ENCODE measurements at places on chromosomes 1 and 21.

GRCh38 chr1:231761747-231762541, 135.4 kb downstream of the DISC1 start:
- DNase-seq, result no peak

DNA sequence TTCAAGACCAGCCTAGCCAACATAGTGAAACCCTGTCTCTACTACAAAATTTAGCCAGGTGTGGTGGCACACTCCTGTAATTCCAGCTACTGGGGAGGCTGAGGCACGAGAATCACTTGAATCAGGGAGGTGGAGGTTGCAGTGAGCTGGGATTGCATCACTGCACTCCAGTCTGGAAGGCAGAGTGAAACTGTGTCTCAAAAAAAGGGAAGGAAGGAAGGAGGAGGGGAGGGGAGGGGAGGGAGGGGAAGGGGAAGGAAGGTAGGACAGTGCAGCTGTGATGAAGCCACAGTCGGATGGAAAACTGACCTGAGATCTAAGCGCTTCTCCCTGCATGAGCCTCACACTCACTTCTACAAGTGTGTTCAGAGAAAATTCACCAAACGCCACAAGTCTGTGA, 22.0 kb upstream of the FHAD1 start:
- no peak for DNase-seq

- DNase-seq, result no peak
These were observed 23.8 kb downstream of the MARK1 start for GRCh38 chr1:220551718-220552117.

DNA sequence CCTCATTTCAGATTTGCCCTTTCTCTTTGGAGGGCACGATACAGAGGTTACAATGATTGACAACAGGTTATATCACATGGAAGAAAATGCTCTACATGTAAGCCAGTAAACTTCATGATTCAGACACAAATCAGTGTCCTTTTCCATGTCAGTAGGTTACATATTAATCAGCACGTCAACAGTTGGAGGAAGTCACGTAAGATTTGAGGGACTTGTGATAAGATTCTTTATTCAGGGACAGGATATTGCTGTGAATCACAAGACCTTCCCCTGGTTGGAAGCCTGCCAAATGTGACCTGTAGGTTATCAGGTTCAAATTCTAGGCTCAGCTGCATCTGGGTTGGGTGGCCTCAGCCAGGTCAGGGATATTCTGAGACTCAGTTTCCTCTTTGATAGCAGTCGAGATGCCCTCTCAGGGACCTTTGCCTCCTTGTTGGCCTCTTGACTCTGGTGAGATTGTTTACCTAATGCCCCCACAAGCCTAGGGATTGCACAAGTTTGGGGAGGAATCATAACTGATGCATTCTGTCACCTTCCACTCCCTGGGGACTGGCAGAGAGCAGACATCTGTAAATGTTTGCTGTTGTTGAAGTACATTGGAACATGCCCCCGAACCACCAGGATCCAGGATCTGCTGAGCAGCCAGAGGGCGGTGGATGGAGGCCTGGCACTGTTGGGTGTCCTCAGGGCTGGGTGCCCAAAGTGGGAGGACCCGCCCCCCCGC, 31.9 kb downstream of the SERINC2 start:
- DNase-seq, result no peak

GRCh38 chr1:233158322-233158721, 137.2 kb downstream of the PCNX2 start:
- DNase-seq, result no peak

GRCh38 chr1:224219612-224220059, 36.6 kb downstream of the DEGS1 start:
- DNase-seq, result no peak
